Ammon's horn (tissue), 1 donor: ENCODE measurements at places on chromosomes 11 and 22.

DNA sequence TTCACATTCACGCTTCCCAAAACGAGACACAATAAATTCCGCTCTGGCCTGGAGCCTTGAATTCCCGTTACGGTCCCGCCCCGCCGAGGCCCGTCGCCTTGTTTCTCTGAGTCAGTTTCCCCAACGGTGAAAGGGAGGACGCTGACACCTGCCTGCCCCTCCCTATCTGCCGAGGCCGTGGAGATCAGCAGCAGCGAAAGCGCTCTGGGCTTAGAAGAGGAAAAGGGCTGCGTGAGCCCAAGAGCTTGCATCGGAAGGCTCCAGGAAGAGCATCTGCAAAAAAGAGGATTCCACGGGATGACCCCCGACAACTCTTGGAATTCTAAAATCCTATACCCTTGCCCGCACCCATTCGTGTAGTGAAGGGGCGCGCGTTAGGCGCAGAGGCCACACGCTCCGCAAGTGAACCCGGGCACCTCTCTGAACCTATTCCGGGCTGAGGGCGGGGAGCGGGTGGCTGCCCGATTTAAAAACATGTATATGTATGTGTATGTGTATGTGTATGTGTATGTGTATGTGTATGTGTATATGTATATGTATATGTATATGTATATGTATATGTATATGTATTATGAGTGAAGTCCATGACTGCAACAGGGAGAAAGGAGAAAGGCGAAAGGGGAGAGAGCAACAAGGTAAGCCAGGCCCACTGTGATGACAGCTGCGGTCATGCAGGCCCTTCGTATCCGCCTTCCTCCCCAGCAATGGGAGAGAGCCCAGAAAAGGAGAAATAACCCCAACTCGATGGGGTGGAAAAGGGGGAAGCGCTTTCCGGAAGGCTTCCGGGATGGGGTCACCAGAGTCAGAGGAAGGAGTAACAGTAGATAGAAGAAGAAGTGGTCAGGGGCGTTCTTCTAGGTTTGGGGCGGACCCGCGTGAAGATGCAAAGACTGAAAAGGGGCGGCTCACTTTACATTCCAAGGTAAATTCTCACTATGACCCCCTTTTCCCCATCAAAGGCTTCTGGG lies 948 bp upstream of the MRTFA start:
- DNase-seq: peak; percentile 50

DNA sequence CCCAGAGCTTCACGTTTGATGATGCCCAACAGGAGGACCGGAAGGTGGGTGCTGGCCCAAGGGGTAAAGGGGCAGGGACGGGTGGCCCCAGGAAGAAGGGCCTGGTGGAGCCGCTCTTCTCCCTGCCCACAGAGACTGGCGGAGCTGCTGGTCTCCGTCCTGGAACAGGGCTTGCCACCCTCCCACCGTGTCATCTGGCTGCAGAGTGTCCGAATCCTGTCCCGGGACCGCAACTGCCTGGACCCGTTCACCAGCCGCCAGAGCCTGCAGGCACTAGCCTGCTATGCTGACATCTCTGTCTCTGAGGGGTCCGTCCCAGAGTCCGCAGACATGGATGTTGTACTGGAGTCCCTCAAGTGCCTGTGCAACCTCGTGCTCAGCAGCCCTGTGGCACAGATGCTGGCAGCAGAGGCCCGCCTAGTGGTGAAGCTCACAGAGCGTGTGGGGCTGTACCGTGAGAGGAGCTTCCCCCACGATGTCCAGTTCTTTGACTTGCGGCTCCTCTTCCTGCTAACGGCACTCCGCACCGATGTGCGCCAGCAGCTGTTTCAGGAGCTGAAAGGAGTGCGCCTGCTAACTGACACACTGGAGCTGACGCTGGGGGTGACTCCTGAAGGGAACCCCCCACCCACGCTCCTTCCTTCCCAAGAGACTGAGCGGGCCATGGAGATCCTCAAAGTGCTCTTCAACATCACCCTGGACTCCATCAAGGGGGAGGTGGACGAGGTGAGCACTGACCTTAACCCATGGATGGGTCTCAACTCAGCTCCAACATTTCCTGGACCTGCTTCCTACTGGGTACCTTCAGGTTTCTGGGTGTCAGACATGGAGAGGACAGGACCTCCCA lies 2.0 kb downstream of the RIC8A start:
- DNase-seq: no peak

- DNase-seq: no peak
Observed at GRCh38 chr22:36104435-36104834, 56.1 kb downstream of the APOL3 start.

- DNase-seq: no peak
Observed at GRCh38 chr11:14422814-14423182, 63.8 kb upstream of the RRAS2 start.

DNA sequence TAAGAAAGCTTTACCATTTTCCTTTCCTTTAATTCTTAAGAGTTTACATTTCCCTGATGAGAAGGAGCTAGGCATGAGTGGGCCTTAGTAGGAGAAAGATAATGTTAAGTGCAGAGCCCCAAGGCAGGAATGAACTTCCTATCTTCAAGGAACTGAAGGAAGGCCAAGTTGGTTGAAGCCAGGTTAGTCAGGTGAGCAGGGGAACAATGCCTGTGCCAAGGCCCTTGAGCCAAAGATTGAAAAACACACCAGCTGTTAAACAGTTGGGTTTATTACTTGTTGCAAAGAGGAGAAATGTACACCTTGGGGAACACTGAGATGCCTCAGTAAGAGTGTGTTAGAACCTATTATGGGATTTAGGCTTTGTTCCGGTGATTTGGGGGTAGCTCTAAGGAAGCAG lies 10.0 kb downstream of the CNTF start:
- DNase-seq: no peak
